ENCODE measurements at places on chromosomes 11 and 22. TPM values are rescaled to one million over a fixed set of nuclear protein-coding genes. Genes with fewer than 3 reads are reported as not detected.

- no peak for DNase-seq
These were observed 29.3 kb upstream of the NECTIN1 start for GRCh38 chr11:119758291-119758690.

DNA sequence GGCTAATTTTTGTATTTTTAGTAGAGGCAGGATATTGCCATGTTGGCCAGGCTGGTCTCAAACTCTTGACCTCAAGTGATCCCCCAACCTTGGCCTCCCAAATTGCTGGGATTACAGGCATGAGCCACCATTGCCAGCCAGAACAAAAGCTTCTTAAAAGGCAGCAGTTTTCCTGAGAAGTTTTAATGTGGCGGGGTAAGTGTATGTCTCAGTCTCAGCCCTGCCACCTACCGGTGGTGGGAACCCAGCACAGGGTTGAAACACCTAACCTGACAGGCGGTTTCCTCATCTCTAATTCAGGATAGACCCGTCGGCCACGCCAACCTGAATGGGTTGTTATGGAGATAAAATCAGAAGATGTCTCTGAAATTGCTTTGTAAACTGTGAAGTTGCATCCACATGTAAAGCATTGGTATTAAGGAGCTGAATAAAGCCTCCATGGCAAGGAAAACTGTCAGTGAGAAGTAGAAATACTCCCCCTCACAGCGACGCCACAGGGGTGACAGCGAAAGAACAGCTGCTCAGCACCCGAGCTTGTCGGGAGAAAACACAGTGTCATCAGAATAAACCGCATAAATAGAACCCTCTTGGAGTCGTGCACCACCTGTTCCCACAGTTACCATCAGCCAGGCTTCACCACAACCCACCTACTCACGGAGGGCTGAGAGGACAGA lies 165.9 kb upstream of the NCAM1 start:
- DNase-seq: peak; percentile 61

DNA sequence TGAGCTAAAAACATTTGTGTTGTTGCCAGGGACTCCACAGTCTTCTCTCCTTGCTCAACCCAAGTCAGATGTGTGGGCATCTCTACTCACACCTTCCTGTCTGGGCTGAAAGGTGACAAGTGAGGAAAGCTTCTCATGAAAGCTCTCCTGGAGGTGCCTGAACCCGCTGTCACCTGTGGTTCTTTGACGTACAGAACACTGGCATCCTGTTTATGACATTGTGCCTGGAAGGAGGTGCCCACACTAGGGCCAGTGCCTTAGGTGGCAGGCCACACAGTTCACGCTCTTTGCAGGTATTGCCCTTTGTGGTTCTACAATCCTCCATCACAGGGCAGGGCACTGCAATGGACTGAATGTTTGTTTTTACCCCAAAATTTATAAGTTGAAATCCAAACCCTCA lies 108.5 kb downstream of the CD44 start:
- DNase-seq: no peak

DNA sequence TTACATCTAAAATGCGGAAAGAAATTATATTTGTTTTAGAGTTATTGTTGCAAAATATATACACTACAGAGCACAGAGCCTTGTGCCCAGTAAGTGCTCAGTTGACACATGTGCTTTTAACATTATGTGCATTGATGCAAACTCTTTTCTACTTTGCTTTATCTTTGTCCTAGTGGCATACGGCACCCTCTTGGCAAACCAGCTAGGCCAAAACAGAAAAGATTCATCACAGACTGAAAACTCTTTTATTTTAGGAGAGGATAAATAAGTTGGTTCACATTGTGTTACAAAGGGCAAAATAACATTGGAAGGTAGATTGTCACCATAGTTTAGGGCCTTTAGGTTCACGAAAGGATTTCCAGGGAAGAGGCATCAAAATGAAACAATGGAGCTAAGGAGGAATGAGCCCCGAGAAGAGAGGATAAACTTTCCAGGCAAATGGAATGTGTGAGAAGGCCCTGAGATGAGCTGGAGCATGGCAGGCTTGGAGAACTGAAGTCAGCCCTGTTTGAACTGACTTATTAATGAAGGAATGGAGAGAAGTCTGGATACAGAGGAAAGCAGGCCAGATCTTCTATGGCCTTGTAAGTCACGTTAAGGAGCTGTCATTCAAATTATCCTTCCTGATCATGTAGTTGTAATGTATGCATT lies 23.5 kb upstream of the TOP3B start:
- DNase-seq: no peak

DNA sequence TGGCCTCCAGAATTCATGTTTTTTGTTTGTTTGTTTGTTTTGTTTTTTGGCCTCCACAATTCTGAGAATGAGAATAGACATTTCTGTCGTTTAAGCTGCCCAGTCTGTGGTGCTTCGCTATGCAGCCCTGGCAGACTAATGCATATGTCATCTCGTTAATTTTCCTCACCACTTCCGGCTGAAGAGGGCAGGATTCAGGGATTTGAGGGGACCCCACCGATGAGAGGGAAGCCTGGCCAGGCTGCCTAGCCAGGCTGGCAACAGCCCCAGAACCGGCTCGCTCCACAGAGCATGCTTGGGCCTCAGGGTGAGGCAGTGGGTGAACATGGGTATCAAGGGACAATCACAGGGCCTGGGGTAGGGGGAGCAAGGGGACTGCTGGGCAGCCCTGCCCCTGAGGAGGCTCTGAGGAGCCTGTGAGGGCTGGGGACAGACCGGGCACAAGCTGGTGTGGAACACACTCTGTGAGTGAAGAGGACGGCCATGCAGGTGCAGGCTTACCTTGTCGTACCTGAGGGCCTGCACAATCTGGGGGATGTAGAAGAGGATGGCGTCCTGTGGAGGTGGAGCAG lies 47.8 kb upstream of the SERPIND1 start:
- DNase-seq: no peak

GRCh38 chr11:123046473-123047259 lies 15.3 kb downstream of the HSPA8 start:
- DNase-seq: no peak

DNA sequence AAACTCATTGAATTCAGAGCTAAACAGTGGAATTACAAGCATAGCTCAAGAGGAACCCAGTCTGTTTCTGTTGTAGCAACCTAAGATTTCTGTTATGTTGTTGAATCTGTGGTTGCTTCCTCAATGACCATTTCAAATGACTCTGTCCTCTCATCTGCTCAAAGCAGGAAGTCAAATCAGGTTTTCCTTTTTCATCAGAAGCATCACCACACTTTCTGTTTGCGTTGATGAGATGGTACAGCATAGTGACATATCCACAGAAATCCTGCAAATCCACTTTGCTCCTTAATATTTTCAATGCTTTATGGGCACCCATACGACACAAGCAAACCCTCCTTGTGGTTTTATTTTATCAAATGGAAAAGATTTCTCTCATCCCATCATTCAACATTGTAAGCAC lies 12.6 kb upstream of the UCP2 start:
- DNase-seq: no peak

DNA sequence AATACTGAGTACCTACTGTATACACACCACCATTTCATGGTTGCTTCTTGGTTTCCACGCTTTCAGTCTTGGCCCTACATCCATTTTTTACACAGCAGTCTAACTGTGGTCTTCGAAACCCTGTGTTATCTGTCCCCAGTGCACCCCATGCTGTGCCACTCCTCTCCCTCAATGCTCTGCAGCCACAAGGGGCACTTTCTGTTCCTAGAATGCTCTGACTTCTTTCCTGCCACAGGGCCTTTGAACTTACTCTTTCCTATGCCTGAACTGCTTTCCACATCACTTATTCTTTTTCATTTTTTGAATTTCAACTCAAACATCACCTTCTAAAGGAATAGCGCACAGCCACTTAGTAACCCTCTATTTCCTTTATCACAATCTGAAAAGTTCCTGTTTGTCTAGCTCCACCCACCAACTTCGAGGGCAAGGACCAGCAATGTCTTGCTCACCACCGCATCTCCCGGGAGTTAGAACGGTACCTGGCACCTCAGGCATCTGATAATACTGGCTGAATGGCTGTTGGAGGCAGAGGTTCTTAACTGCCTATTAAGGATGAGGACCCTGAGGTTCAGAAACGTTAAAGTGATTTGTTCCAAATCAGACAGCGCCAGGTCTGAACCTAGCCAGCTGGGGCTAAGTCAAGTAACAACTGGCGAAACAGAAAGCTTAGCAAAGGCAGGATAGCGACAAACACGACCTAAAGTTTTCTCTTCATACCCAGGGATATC lies 568 bp downstream of the ALG8 start:
- no peak for DNase-seq

DNA sequence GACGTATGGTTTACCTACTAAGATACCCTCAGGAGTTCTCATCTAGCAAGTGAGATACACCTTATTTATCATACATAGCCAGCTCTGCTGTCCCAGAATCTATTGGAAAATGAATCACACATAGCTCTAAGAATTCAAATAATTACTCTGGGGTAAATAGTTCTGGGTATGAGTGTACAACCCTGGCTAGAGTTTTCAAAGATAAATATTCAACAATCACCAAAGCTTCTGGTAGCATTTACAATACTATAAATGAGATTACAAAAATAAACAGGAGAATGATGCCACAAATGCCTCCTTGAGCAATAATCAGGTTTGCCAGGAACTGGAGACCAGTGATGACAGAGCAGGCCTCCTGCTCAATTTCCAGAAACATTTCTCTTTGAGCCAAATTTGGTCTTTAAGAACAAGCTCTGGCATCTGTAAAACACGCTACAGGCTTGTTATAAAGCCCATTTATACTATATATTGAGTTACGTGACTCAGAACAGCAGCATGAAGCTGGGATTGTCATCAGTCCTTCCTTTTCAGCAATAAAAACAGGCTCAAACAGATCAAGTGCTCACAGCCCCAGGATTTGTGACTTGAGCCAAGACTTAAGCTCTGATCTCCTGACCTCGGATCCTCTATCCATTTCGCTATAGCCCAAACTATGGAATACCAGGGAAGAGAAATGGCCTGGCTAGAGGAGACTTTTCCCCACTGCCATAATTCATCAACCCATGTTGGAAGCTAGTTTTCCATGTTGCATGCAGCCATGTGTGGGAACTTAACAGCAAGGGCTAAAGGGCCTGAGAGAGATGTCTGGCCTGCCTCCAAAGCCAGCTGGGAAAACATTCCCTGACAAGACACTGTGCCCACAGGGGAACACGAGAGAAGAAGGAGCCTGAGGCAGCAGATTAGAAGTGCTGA lies 19.7 kb downstream of the RAB30 start:
- DNase-seq: peak; percentile 51

DNA sequence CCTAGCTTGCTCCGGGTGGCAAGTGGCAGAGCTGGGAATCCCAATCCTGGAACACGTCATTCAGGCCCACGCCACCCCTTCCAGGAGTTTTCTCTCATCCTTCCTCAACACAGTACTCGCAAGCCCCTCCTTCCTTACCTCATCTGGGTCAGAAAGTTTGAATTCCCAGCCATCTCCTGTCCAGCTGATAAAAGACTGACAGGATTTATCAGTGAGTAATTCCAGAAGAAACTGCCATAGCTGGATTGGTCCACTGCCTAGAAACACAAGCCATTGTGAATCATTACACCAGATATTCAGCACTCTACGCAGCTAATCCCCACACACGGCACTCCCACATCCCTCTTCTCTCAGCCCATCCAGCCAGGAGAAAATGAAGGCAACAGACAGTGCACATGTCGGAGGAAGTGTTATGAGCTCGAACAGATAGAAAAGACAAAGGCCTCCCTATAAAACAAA lies 124.0 kb downstream of the ETS1 start:
- DNase-seq: peak; percentile 44

GRCh38 chr11:44130751-44131150 lies 35.3 kb downstream of the EXT2 start:
- DNase-seq: peak; percentile 28

GRCh38 chr11:116641561-116642045 lies 131.2 kb downstream of the BUD13 start:
- peak; percentile 67 for DNase-seq

- no peak for DNase-seq
These were observed 25.4 kb downstream of the TAF1D start for GRCh38 chr11:93715797-93716396.

DNA sequence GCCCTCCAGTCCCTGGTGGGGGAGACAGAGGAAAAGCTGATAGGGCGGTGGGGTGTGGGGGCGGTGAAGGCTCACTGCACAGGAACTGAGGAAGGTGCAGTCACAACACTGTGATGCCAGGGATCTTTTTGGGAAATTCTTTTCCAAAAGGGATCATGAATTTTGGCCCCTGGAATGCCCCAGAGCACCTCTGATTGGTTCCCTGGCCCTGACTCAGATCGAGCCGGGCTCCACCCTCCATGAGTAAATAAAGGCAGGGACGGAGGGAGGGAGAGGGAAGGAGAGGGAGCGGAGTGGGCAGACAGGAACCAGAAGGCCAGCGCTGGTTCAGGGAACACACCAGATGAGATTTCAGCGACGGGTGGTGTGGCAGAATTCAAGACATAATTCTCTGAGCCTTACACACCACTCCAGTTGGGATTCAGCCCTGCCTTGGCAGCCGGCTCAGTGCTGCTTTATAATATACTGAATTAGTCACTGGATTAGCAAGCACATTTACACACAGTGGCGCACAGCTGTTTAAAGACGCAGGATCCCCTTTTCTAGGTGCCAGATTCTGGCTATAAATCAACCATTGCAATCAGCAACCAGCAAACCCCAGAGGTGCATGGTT lies 80.3 kb downstream of the ETS1 start:
- DNase-seq: peak; percentile 90

DNA sequence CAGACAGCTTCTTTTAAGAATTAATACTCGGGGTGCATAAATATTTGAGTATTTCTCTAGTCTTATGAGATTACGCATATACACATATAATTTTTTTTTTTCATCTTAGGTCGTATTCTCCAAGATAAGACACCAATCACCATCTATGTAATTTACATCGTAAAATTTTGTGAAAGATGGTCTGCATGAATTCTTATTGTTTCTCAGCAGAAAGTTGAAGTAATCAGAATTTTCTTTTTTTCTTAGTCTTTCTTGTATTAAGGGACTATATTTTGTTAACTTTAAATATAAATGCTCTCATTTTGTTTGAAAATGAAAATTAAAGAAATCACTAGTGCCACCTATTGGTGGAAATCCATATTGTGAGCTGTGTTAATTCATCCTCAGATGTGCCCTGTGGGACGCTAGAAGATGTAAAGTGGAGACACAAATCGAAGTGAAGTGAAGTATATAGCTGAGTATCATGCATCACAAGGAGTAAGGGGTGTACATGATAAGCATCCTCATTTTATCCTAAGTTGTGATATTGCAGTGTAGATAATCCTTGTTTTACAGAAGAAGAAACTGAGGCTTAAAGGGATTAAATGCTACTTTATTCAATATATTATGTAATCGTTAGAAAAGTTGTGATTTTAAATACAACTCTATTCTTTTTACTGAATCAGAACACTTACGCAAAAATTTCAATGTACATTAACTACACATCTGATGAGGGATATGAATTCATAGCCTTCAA lies 2084.3 kb downstream of the LRRC4C start:
- no peak for DNase-seq

DNA sequence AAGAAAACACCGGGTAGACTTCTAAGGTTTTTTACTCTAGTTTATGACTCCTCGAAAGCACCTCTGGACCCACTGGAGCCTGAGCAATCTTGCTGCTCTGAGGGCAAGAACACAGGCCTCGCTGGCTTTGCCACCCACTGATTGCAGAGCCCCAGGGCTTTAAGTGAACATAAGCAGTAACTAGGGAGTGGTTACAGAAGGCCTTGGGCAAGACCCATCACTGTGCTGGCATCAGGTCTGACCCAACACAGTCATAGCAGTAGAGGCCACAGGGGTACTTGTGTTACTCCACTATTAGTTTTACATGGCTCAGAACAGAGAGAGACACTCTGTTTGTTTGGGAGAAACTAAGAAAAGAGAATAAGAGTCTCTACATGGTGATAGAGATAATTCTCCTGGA lies 684.5 kb downstream of the FAM181B start:
- DNase-seq: no peak

The HPX gene
- not detected for total RNA-seq

The TEAD1 gene
- 127 TPM for total RNA-seq

The TAF6L gene
- total RNA-seq: 8.8 TPM

The C11orf52 gene
- total RNA-seq: 1.0 TPM

All from left ventricle myocardium superior (tissue), 1 donor.